ENCODE measurements at places on chromosomes 1 and 21.

GRCh38 chr1:48082271-48082962 lies 85.2 kb upstream of the TRABD2B start:
- no peak for DNase-seq

DNA sequence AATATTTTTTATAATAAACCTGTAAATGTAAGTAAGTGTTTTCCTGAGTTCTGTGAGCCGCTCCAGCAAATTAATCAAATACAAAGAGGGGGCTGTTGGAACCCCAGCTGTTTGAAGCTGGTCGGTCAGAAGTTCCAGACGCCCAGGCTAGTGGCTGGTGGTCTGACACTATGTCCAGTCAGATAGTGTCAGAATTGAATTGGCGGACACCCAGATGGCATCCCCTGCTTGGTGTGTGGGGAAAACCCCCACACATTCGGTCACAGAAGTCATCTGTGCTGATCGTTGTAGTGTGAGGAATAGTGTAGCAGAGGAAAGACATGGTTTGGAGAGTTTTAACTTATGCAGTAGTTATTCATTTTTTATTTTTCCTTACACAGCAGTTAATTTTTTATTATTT lies 32.4 kb downstream of the TBCE start:
- no peak for DNase-seq

DNA sequence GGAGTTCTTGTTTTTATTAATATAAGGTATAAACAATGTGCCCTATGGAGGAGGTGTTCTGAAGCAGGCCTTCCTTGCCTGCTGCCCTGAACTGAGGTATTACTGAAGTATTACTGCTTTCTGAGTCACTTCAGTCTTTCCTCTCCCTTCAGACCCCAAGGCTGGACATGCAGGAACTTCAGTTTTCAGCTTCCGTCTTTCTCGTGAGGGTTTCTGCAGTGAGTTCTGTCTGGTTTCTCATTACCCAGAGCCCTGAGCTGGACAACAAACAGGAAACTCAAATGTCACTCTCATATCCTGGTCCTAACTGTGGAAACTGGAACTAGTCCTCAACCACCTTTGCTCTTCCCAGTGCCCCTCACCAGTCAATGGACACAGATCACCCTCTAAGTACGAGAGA lies 46.8 kb downstream of the ELAVL4 start:
- DNase-seq: no peak

GRCh38 chr1:119808972-119809550 lies 2.2 kb downstream of the REG4 start:
- DNase-seq: peak; percentile 75

GRCh38 chr1:37389327-37389726 lies 85.1 kb upstream of the ZC3H12A start:
- DNase-seq: no peak

DNA sequence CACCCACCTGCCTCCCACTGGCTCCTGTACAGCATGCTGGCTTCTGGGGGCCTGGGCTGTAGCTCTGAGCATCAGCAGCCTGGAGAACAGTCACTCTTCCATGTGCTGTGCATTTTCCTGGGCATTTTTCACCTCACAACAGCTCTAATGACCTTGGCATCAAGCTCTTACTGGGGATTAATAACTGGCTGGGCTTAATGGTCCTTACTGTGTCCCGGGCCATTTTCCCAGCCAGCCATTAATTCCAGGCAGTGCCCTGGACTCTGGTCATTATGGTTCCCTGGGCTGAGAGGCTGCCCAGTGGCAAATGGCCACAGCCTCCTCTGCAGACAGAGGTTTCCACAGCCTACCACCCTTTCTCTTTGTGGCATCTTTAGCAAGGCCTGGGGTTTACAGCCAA lies 171.8 kb downstream of the ST6GALNAC5 start:
- no peak for DNase-seq

DNA sequence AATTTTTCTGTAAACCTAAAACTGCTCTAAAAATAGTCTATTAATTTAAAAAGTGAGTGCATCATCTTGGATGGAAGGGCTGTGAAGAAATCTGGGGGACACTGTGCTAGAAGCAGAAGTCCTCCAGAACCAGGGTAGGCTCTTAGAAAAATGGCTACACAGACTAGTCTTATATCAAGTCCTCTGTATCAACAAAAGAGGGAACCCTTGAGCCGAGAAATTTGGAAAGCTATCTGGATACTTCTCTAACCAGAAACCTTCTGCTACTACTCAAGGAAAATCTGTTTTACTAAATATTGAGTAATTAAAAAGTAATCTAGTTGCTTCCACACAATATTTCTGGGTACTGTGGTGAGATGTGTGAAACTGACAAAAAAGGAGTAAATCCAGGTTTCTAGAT lies 92.1 kb downstream of the WDR3 start:
- peak; percentile 8 for DNase-seq

DNA sequence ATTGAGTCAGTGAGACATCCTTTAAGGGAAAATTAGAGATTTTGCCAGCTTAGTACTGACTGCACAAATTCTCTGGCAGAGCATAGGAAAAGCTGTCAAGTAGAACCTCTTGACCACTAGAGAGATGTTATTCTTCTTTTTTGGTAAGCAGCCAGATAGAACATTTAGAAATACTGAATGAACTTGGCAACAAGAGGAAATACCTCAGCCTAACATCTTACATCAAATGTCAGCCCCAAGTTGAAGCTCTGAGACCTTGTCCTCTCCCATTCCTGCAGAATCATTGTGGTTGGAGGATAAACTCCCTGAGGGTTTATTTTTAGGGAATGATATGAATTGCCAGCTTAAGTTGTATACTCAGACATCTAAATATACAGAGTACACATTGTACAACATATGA lies 53.5 kb downstream of the MIGA1 start:
- peak; percentile 66 for DNase-seq

GRCh38 chr1:24970926-24971875 lies 41.1 kb upstream of the RUNX3 start:
- DNase-seq: peak; percentile 30

DNA sequence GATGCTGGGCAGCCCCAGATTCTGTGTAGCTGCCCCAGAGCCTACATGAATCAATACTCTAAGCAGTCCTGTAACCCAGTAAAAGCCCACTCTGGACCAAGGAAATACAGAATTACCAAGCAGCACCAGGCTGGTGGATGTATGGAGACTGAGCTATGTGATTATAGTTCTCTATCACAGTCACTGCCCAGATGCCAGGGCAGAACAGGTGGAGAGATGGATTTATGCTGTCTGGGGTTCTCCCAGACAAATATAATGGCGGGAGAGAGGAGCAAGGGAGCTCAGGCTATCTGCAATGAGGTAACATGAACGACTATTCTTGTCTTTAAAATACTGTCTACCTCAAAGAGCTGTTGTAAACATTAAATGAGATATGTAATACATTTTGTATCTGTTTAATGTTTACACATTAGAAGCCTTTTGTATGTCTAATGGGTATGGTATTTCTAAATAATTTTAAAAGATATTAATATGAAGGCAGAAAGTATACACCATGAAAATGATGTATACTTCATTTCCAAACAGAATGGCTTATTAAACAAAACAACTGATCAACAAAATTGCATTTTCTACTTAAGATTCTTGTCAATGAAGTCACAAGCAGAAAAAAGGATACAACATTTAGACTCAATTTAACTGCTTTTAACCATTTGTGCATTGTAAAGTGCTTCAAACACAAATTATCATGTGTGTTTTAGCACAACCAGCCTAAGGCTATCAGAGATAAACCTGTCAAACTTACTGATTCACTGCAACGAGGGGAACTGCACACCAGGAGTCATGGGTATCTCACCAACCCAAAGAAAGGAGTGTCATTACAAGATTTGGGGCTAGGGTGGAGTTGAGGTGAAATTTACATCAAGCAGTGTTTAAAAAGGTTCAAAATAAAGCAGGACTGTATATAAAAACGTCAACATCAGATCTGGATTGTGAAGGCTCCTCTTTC lies 3.0 kb downstream of the SDE2 start:
- DNase-seq: no peak

DNA sequence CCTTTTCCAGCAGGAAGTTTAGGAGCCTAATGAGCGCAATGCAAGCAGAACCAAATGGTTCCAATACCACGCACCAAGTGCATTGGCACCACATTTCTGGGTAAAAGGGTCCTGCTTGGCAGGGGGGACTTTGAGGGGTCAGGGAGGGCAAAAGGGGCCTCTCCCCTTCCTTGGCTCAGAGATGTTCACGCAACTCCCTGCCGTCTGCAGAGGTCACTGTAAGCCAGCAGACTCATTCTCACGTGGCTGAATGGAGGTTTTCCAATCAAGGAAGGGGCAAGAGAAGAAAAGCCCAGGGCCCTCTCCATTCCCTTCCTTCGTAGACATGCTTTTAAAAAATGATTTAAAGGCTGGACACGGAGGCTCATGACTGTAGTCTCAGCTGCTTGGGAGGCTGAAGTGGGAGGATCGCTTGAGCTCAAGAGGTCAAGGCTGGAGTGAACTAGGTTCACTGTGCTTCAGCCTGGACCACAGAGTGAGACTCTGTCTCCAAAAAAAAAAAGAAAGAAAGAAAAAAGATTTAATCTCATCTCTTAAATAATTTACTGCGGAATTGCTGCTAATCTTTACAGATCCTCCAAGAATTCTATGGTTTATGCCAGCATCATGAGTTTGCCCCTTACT lies 80.3 kb downstream of the RUNX3 start:
- DNase-seq: peak; percentile 48

DNA sequence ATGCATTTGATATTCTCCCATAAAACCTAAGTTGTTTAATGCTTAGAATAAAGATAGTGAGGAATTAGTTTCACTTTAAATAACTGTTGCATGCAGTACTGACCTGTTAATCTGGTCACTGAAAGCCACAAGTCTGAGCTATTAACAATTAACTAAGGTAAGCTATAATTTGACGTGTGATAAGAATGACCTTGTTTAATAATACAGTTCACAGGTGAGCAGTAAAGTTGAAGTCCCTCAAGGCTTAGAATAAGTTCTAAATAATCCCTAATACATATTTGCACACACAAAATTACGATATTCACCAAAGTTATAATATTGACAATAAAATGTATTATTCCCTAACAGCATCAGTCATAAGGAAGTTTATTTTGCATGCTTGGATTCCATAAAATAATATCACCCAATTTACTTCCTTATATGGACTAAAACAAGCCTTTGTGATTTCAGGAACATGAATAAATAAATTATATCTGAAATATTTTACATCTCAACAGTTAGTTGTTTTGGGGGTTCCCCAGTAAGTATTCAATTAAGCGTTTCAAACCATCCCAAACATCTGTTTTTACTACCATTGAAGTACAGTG lies 70.6 kb upstream of the CHRM3 start:
- DNase-seq: no peak

DNA sequence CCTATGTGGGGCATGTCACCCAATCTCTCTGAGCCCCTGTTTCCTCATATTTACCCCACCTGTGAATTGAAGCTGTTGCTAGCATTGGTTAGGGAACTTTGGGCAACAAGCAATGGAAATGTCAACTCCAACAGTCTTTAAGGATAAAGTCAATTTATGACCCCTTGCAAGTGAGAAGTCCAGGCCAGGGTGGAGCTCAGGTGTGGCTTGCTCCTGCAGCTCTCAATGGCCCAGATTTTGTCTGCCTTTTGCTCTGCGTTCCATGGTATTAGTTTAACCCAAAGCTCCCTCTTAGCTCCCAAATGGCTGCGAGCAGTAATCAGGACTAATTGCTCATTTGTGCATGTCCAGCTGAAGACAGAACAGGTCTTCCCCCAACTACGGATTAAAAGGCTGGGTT lies 70.4 kb upstream of the ABCG1 start:
- no peak for DNase-seq

DNA sequence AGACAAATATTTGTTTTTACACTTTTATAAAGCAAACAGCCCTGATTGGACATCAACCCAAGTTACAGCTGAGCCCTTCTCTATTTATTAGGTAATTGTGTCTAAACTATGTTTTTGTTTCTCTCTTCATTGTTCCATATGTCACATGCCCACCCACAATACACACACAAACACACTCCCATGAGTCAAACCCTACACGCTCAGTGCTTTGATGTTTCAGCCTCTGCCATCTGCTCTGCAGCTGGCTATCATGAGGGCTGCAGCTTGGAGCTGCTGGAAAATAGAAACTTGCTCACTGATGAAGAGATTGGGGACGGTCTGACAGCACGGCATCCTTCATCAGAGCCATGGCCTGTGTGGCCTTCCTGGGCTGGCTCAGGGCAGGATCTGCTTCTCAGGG lies 41.7 kb downstream of the PSMG1 start:
- DNase-seq: peak; percentile 30

- peak; percentile 28 for DNase-seq
Measured at GRCh38 chr1:9894115-9894514, 16.0 kb downstream of the CTNNBIP1 start.

DNA sequence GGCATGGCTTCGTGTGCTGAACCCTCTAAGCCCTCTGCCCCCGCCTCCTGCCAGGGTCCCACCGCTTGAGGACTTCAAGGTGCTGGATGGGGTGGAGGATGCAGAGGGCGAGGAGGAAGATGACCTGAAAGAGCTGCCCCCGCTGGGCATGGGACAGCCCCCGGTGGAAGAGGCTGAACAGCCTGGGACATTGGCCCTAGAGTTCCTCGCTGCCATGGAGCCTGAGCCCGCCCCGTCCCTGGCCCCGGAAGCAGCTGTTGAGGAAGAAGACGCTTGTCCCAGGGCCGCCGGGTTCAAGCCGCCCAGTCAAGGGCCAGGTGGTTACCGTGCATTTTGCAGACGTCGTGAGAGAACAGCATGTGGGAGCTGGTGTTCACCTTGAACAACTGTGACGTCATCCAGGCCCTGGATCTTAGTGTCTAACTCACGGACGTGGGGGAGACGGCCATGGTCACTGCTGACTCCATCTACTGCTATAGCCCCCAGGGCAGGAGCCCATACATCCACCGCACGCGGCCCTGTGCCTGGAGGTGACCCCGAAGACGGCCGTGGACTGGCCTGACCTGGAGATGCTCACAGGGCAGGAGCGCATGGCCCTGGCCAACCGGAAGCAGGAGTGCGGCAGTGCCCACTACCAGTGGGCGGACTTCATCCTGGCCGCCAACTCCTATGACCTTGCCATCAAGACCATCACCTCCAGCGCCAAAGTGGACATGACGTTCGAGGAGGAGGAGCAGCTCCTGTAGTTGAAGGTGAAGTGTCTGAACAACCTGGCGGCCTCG lies 90.1 kb downstream of the PPP1R12B start:
- no peak for DNase-seq

DNA sequence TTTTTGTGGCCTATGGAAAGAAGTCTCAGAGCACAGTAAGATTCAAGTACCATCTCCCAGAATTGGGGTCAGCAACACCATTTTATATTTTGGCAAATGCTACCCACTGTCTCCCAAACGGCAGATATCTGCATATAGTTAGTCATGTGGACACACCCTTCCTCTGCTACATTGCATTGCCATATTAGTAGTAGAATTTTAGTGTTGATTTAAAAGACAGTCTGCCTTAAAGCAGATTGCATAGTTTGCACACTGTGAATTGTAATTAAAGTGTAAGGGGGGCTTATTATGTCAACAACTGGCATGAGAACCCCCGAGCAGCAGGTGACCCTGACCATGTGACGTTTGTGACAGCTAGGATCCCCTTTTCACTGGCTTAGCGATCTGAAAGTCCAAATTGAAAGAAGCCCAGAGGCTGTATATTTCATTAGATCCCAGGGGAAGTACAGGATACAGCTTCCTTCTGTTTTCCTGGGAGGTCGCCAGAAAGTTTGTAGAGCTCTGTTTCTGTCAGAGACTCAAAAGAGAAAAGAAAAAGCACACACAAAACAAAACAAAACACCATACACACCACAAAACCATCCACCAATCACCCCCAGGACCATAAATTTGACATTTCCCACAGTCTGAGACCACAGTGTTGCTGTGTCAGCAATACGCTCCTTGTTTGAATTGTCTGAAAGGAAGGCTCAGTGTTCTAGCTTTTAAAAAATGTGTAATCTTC lies 172.4 kb downstream of the NFIA start:
- DNase-seq: peak; percentile 2

Data from ELR (cell line).